Stomach (tissue), 19 donors: ENCODE measurements at places on chromosomes 13 and 19. TPM values are rescaled to one million over a fixed set of nuclear protein-coding genes. Genes with fewer than 3 reads are reported as not detected.
A peak's percentile ranks its signal among the peaks of the same experiment; 100 is the strongest.

PEG3 gene
- 2.3 TPM for total RNA-seq

DNA sequence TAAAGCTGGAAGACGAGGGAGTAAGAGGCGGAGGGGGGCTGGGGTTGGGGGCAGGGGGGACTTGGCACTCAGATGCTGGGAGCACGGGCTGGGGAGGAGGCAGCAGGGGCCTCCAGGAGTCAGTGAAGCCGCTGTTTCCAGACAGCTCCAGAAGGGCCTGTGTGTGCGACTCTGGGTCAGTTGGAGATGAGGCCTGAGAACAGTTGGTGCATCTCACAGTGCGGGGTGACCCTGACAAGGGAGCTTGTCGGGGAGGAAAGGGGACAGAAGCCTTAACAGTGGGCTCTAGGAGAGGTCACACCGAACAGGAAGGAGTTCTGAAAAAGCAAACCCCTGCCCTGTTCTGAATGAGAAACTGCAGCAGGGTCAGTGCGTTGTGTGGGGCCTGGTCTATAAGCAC, 11.2 kb downstream of the NAXD start:
- DNase-seq = no peak
- peak overlapping the region; percentile 79 for H3K27ac ChIP-seq
- H3K36me3 ChIP-seq = peaks cover 61% of the 10 kb centered on the region
- H3K4me3 ChIP-seq = no peak overlapping the region
- peaks cover 94% of the 10 kb centered on the region for H3K4me1 ChIP-seq

DNA sequence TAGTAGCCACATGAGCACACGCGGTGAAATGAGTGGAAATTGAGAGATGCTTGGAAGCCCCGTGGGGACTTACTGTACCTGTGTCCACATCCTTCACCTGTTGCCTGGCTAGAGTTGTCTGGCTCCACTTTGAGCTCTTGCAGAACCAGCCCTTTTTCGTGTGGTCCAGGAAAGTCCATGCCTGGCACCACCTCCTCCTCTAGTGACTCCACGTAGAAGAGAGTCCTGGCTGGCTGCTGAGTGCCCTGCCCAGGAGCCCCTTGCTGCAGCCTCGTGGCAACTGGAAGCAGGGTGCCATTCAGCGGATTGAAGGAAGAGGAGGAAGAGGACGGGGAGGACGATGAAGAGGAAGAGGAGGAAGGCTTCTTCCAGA, 515 bp upstream of the ATXN8OS start:
- H3K36me3 ChIP-seq = no peaks in the 10 kb centered on the region
- H3K4me3 ChIP-seq = peak overlapping the region; percentile 27
- no peak overlapping the region for H3K27ac ChIP-seq
- DNase-seq = no peak
- H3K27me3 ChIP-seq = no peaks in the 10 kb centered on the region

- peaks cover 19% of the 10 kb centered on the region for H3K36me3 ChIP-seq
- DNase-seq = peak; percentile 96
- no peaks in the 10 kb centered on the region for H3K27me3 ChIP-seq
- H3K4me3 ChIP-seq = peak overlapping the region; percentile 74
- peaks cover 58% of the 10 kb centered on the region for H3K4me1 ChIP-seq
Measured at GRCh38 chr19:35757231-35757748, 461 bp upstream of the HSPB6 start.

GRCh38 chr19:1956868-1957492, 16.0 kb downstream of the CSNK1G2 start:
- H3K4me3 ChIP-seq = no peak overlapping the region
- peaks cover 14% of the 10 kb centered on the region for H3K4me1 ChIP-seq
- no peak for DNase-seq
- no peak overlapping the region for H3K27ac ChIP-seq
- H3K27me3 ChIP-seq = no peaks in the 10 kb centered on the region
- peaks cover 39% of the 10 kb centered on the region for H3K36me3 ChIP-seq

AP2S1 gene
- total RNA-seq = 191 TPM

GRCh38 chr13:111629926-111630325, 309.5 kb downstream of the TEX29 start:
- no peak overlapping the region for H3K4me3 ChIP-seq
- H3K36me3 ChIP-seq = no peaks in the 10 kb centered on the region
- no peaks in the 10 kb centered on the region for H3K4me1 ChIP-seq
- DNase-seq = no peak

ZNF177 gene
- total RNA-seq = 4.1 TPM

GRCh38 chr13:51777921-51778320, 26.0 kb downstream of the DHRS12 start:
- no peaks in the 10 kb centered on the region for H3K27me3 ChIP-seq
- no peak for DNase-seq
- H3K4me3 ChIP-seq = no peak overlapping the region
- no peaks in the 10 kb centered on the region for H3K36me3 ChIP-seq

GRCh38 chr13:28301839-28302238, 163.5 kb downstream of the PAN3 start:
- no peak overlapping the region for H3K27ac ChIP-seq
- H3K36me3 ChIP-seq = no peaks in the 10 kb centered on the region
- no peaks in the 10 kb centered on the region for H3K4me1 ChIP-seq
- H3K4me3 ChIP-seq = no peak overlapping the region
- DNase-seq = no peak

GRCh38 chr13:114309806-114310410, 4.4 kb upstream of the CHAMP1 start:
- peak overlapping the region; percentile 6 for H3K27ac ChIP-seq
- no peak overlapping the region for H3K4me3 ChIP-seq
- DNase-seq = no peak
- peaks cover 18% of the 10 kb centered on the region for H3K36me3 ChIP-seq

DNA sequence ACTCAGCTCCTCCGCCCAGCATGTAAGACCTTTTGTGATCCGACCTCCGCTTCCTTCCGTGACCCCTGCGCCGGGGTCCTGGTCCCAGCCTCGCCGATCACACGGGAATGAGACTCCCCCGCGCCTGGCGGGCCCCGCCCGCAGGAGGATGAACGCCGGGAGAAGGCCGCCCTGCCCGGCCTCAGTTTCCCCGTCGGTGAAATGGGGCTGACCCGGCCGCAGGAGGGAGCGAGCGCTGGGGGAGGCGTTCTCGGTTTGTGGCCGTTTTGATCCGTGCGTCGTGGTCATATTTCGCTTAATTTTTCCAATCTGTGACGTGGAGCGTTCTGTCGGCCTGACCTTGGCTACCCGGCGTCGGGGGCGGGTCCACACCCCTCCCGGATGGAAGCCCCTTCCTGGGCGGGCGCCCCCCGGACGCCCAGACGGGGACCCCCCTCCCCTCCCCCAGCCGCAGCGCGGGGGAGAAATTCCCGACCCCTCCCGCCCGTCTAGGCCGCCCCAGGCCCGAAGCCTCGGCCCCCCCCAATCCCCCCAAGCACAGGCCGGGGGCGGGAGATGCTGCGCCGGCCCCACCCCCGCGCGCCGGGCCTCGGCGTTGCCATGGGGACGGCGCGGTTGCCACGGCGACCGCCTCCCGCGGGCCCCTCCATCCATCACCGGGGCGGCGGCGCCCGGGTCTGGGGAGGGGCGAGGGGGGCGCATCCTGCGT, 11.1 kb downstream of the PALM start:
- peak overlapping the region; percentile 15 for H3K4me3 ChIP-seq
- peaks cover 7% of the 10 kb centered on the region for H3K36me3 ChIP-seq
- H3K27me3 ChIP-seq = no peaks in the 10 kb centered on the region
- H3K4me1 ChIP-seq = peaks cover 22% of the 10 kb centered on the region

DNA sequence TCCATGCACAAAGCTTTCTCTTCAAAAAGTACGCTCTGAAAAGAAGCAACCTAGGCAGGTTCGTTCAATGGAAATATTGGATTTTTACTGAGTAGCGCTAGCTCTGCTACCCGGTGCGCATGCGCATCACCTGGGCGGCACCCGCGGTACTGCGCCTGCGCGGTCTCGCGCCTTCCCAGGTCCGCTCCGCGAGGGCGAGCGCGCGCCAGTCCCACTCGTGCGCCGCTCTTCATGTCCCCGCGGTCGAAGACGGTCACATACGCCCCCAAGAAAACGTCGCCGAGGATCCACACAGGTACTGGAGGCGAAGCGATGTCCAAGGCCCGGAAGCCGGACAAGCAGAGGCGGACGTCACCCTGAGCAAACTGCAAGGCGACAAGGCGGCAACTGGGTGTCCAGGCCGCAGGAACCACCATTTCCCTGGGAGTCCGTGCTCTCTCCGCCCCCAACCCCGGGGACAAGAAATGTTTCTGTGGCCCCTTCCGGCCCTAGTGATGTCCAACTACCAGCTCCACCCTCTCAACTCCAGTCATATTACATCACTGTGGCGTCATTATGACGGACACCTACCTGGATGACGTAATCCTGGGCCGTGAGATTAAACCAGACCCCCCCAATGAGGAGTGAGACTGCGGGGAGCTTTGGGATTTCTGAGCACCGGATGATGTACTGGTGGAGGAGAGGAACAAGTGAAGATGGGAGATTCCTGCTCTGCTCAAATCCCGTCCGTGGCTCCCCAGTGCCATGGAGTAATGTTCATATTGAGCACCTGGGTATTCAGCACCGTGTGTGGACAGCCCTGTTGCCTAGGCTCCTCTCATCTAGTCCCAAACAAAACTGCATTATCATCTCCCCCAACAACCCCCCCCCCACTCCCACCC, 4.8 kb upstream of the KCNC3 start:
- H3K4me3 ChIP-seq = peak overlapping the region; percentile 51
- H3K27ac ChIP-seq = peak overlapping the region; percentile 73
- peaks cover 62% of the 10 kb centered on the region for H3K27me3 ChIP-seq
- peak; percentile 95 for DNase-seq

PRX gene
- total RNA-seq = 4.3 TPM

PSG6 gene
- total RNA-seq = not detected

- H3K4me3 ChIP-seq = no peak overlapping the region
- no peak for DNase-seq
- peaks cover 36% of the 10 kb centered on the region for H3K4me1 ChIP-seq
- no peaks in the 10 kb centered on the region for H3K27me3 ChIP-seq
- H3K36me3 ChIP-seq = peaks cover 94% of the 10 kb centered on the region
Measured at GRCh38 chr19:49858088-49858985, 7.4 kb downstream of the PTOV1 start.

RTBDN gene
- not detected for total RNA-seq

DNA sequence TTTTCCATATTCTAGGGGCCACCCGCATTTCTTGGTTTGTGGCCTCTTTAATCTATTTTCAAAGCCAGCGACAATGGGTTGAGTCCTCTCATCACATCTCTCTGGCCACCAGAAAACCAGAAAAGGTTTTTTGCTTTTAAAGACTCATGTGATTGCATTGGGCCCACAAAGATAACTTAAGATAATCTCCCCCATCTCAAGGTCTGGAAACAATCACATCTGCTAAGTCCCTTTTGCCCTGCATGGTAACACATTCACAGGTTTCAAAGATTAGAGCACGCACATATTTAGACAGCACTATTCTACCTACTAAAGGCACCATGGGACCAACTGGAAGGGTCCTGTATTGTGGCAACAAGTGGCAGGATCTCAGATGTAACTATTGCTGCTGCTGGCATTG, 147.0 kb upstream of the MIR17HG start:
- no peak for DNase-seq
- no peak overlapping the region for H3K27ac ChIP-seq
- no peaks in the 10 kb centered on the region for H3K4me1 ChIP-seq
- no peaks in the 10 kb centered on the region for H3K36me3 ChIP-seq

ZNF723 gene
- total RNA-seq = not detected
